CD4-positive, alpha-beta memory T cell (primary cell): ENCODE measurements at places on chromosomes 12 and 14.

DNA sequence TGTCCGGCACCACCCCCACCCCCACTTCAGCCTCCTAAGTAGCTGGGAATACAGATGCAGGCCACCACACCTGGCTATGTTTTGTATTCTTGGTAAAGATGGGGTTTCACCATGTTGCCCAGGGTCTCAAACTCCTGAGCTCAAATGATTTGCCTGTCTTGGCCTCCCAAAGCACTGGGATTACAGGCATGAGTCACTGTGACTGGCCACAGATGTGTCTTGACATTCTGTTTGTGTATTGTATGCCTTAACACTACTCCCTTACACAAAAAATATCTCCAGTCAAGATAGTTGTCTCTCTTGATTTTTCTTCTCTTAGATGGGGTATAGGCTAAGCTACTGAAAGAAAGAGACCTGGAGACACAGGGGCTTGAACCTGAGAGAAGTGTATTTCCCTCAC is 17.6 kb downstream of the CLEC14A start:
- no peak overlapping the region for H3K27ac ChIP-seq
- H3K27me3 ChIP-seq = no peaks in the 10 kb centered on the region
- H3K36me3 ChIP-seq = no peaks in the 10 kb centered on the region
- H3K4me1 ChIP-seq = no peaks in the 10 kb centered on the region

GRCh38 chr14:53180272-53181221 is 27.4 kb upstream of the DDHD1 start:
- H3K4me3 ChIP-seq = no peak overlapping the region
- peaks cover 13% of the 10 kb centered on the region for H3K4me1 ChIP-seq
- H3K27me3 ChIP-seq = no peaks in the 10 kb centered on the region
- no peaks in the 10 kb centered on the region for H3K36me3 ChIP-seq

DNA sequence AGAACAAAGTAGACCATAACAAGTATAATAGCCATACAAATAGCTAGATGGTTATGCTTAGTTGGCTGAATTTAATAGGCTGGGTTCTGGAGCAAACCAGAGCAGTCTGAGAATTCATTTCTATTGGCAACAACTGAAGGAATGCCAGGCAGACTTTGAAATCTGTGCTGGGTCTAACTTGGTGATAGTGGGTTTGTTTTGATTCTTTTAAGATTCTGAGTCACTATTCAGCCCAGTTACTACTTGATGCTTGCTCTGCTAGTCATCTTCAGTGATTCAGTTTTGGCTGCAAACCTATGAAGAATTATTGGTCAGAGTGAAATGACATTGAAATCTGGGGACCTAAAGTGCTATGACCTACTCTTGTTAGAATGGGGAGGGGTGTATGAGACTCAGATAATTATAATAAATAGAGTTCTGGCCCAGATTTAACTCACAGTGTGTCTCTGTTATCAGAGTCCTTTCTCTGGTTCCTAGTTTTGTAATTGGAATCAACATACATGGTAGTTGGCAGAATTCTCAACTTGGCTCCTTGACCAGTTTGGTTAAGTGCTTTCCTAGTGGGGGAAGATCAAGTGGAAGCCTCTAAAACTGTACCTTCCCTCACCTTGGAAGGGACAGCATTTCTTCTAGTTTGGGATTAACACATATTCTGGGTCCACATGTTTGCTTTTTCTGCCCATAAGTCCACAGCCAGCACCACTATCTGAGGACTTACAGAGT is 43.5 kb downstream of the MNAT1 start:
- H3K27me3 ChIP-seq = no peaks in the 10 kb centered on the region
- DNase-seq = no peak
- H3K4me3 ChIP-seq = no peak overlapping the region
- H3K4me1 ChIP-seq = no peaks in the 10 kb centered on the region
- H3K27ac ChIP-seq = no peak overlapping the region

GRCh38 chr14:65006261-65006721 is 19.6 kb downstream of the FNTB start:
- H3K4me1 ChIP-seq = no peaks in the 10 kb centered on the region
- no peaks in the 10 kb centered on the region for H3K27me3 ChIP-seq
- H3K4me3 ChIP-seq = no peak overlapping the region
- peaks cover 6% of the 10 kb centered on the region for H3K36me3 ChIP-seq

DNA sequence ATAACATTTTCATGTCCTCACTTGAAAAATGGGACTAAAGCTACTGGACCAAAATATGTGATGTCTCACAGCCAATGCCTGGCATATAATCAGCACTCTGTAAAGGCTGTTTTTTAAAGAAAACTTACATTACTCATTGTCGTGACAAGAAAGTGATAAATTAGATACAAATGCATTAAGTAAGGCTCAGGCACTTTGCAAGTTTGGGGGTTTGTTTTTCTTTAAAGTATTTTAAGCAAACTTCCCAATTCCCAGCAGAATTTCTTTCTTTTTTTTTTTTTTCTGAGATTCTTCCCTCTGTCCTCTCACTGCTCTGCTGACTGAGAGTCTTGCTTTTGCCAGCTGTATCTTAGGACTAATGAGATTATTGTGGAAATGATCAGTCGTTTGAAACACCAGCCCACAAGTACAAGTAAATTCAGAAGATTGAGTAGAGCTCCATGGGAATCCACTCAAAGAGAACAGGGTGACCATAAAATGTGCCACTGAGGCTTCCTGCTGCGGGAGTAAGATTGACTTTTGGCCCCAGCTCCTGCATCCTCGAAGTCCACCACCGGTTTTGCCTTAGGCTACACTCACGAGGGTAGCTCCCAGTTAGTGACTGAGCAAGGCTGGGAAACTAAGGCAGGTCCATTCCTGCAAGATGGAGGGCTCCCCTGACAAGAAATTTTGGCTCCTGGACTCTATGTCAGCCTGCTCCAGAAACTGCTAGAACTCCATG is 82.8 kb downstream of the TMTC1 start:
- no peaks in the 10 kb centered on the region for H3K27me3 ChIP-seq
- no peaks in the 10 kb centered on the region for H3K4me1 ChIP-seq
- H3K27ac ChIP-seq = no peak overlapping the region
- DNase-seq = no peak

GRCh38 chr14:30855345-30856037 is 18.9 kb upstream of the COCH start:
- no peak overlapping the region for H3K27ac ChIP-seq
- H3K4me3 ChIP-seq = no peak overlapping the region
- H3K36me3 ChIP-seq = no peaks in the 10 kb centered on the region
- no peaks in the 10 kb centered on the region for H3K27me3 ChIP-seq
- no peak for DNase-seq
- H3K4me1 ChIP-seq = no peaks in the 10 kb centered on the region

DNA sequence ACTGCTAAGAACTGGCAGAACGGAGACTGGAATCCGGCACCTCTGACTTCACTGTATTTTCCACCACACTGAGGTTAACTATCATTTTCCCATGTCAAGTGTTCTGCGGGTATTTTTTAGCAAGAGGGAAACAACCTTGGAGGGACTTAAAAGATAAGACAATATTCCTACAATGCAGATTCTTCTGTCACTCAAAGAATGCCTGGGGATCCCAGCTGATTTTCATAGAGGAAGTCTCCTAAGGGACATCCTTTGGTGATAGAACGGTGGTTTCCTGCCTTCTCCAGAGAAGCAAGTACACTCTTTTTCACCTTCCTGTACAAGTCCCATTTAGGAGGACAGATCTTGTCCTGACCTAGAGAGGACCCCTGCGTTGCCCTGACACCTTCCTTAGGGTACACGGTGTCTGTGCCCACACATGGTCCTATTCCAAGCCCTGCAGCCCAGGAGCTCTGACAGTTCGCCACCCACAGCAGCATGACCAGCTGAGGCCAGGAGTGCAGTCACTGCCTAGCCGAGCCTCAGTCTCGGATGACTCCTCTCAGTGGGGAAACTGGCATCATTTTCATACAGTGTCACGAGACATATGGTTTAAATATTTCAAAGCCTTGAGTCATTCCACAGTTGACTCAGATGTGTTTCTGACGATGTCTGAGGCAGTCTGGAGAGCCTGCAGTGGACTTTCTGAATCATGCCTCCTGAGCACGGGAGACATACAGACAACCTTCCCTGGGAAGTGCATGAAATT is 181.3 kb upstream of the FKBP4 start:
- H3K36me3 ChIP-seq = no peaks in the 10 kb centered on the region
- H3K27me3 ChIP-seq = no peaks in the 10 kb centered on the region
- no peak overlapping the region for H3K4me3 ChIP-seq
- H3K27ac ChIP-seq = no peak overlapping the region

DNA sequence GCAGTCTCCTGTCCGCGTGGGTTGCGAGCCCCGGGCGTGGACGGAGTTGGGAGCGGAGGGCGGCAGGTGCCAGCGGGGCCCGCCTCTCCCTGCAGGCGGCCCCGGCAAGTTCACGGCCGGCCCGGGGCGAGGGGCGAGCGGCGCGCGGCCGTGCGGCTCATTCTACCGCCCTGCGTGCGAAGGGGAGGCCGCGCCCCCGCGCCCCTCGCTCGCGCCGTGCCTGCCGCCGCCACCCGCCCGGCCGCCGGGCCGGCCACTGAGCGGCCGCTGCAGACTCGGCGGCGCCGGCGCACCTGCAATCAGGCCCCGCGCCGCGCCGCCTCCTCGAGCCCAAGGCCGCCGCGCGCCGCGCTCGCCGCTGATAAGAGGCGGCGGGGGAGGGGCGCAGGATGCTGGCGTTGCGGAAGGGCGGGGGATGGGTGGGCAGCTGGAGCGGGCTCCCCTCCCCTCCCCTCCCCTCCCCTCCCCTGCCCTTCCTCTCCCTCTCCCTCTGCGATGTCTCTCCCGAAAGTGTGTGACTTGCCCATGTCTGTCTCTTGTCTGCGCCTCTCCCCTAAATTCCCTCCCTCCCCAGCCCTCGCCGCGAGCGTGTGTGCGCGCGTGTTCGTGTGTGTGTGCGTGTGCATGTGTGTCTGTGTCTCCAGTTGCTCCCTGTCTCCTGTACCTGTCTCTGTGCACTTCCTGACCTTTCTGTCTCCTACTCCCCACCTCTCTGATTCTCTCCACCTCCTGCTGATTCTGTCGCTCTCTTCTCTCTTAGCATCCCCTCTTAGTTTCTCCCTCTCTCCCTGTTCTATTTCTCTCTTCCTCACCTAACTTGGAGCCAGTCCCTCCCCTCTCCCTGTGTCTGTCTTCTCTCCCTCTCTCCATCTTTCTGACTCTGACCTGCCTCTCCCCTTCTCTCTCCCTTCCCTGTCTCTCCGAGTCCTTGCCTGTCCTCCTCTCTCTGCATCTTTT is 768.1 kb upstream of the TBX3 start:
- no peak for DNase-seq
- H3K27ac ChIP-seq = no peak overlapping the region
- H3K27me3 ChIP-seq = no peaks in the 10 kb centered on the region
- H3K4me3 ChIP-seq = no peak overlapping the region

DNA sequence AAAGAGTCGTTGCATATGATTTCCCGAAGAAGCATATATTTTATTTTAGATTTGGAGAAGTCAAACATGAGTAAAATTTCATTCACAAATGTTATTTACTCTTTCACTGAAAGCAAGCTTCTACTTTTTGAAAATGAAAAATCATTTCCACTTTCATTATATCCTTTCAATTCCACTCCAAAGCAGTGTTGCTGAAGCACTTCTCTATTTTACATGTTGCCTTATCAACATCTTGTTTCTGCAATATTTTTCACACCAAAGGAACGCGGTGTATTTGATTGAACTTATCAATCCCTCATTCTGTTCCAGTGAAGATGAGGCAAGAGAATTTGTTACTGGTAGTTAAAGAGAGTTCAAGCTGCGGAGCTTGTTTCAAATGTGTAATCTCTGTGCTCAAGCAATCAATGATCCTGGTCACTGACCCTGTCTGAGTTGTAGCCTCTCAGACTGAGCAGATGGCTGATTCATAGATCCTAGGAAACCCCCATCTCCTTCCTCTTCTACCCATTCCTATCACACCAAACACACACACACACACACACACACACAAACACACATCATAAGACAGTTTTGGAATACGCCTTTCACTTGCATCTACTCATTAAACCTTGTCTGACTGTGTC is 236.2 kb upstream of the FLRT2 start:
- no peaks in the 10 kb centered on the region for H3K27me3 ChIP-seq
- no peaks in the 10 kb centered on the region for H3K4me1 ChIP-seq
- H3K36me3 ChIP-seq = no peaks in the 10 kb centered on the region
- no peak overlapping the region for H3K27ac ChIP-seq
- DNase-seq = no peak
- H3K4me3 ChIP-seq = no peak overlapping the region

GRCh38 chr12:8914716-8915526 is 612 bp downstream of the PHC1 start:
- H3K36me3 ChIP-seq = no peaks in the 10 kb centered on the region
- peaks cover 36% of the 10 kb centered on the region for H3K4me1 ChIP-seq
- H3K4me3 ChIP-seq = peak overlapping the region; percentile 81
- DNase-seq = peak; percentile 76
- no peaks in the 10 kb centered on the region for H3K27me3 ChIP-seq
- peak overlapping the region; percentile 63 for H3K27ac ChIP-seq

DNA sequence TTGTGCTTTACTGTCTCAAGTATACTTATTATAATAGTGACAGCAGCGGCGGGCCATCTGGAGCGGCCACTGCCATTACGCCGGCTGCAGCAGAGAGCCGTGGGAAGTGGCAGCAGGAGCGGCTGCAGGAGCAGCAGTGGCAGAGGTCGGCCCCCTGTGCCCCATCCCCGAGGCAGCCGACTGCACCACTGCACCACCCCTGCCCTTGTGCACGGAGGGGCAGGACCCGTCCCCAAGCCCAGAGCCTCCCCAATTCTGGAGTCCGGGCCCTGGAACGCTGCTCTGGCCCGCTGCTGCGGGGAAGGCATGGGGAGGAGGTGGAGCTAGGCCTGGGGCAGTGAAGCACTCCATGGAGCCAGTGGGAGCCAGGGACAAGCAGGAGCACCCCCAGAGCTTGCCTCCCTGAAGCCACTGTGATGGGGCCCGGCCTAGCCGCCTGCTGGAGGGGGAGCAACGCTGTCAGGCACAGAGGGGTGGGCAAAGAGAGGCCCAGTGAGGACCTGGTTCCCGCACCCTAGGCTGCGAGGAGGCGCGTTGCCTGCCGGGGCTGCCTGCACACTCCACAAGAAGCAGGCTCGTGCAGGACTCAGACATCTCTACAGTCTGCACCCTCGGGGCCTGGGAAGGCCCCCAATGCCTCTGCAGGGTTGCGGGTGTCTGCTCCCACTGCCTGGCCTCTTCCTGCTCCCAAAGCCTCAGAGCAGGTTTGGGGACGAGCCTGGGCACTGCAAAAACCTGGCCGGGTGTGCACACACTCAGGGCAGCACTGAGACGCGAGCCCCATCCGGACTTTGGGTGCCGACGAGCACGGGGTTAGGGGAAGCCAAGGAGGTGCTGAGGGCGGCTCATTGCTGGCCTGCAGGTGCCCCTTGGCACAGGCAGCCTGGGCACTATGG is 74.2 kb upstream of the RASSF8 start:
- no peaks in the 10 kb centered on the region for H3K27me3 ChIP-seq
- H3K4me3 ChIP-seq = no peak overlapping the region
- no peaks in the 10 kb centered on the region for H3K36me3 ChIP-seq
- no peak overlapping the region for H3K27ac ChIP-seq
- H3K4me1 ChIP-seq = no peaks in the 10 kb centered on the region

- DNase-seq = peak; percentile 89
- H3K27ac ChIP-seq = peak overlapping the region; percentile 63
- peaks cover 22% of the 10 kb centered on the region for H3K4me1 ChIP-seq
- no peaks in the 10 kb centered on the region for H3K27me3 ChIP-seq
- peak overlapping the region; percentile 45 for H3K4me3 ChIP-seq
These were observed 1101.2 kb upstream of the TMEM132C start for GRCh38 chr12:127165567-127166392.
